ENCODE measurements at places on chromosomes 13 and 19. TPM values are rescaled to one million over a fixed set of nuclear protein-coding genes. Genes with fewer than 3 reads are reported as not detected.

Gene MBD3L2
- not detected for total RNA-seq

DNA sequence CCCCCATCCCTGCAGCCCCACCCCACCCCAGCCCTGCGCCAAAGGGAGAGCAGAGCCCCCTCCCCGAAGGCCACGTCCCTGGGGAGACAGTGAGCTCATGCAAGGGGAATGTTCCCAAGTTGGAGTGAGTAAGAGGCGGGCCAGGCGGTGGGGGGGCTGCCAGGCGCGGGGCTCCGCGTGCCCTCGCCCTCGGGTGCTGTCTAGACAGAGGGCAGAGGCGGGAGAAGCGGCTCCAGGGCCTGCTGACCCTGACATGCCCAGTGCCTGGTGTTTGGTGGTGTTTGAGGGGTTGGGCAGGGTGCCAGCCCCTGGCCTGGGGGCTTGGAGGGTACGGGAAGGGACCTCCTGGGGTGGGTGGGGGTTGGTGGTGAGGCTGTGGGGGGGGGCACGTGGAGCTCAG lies 1.0 kb downstream of the FSTL3 start:
- no peak for DNase-seq

- no peak for DNase-seq
Observed at GRCh38 chr13:113912596-113912995, 48.7 kb upstream of the GAS6 start.

- DNase-seq, result no peak
Observed at GRCh38 chr13:92487238-92487637, 739.4 kb upstream of the GPC6 start.

Data from HT-29 (cell line).